MCF 10A (cell line): ENCODE measurements at places on chromosomes 12 and 14. TPM values are rescaled to one million over a fixed set of nuclear protein-coding genes. Genes with fewer than 3 reads are reported as not detected.
A peak's percentile ranks its signal among the peaks of the same experiment; 100 is the strongest.

DNA sequence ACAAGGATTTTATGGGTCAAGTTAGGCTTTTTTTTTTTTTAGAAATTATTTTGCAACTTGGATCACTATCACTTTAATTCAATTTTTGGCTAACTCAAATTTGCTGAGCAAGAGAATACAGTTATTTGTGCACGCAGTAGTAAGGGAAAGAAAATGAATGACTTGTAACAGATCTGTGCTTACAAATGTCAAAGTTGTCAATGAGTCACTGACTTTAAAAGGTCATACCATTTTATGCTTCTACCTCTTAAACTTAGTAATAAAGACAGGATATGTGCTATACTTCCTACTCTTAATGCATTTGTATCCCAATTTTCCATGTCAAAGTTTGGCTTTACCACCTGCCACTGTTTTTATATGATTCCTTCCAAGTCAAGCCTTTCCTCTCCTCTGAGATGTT, 131.1 kb upstream of the FBXO33 start:
- no peak overlapping the region for H3K27ac ChIP-seq
- H3K4me1 ChIP-seq, result no peaks in the 10 kb centered on the region
- H3K27me3 ChIP-seq, result peaks cover 9% of the 10 kb centered on the region

GRCh38 chr12:51419425-51420193, 5.0 kb upstream of the SLC4A8 start:
- H3K4me1 ChIP-seq, result no peaks in the 10 kb centered on the region
- no peak overlapping the region for H3K27ac ChIP-seq
- no peaks in the 10 kb centered on the region for H3K27me3 ChIP-seq
- H3K4me3 ChIP-seq, result no peak overlapping the region
- no peaks in the 10 kb centered on the region for H3K36me3 ChIP-seq

GRCh38 chr12:54601841-54602240, 13.4 kb upstream of the PPP1R1A start:
- H3K36me3 ChIP-seq, result no peaks in the 10 kb centered on the region
- no peak overlapping the region for H3K4me3 ChIP-seq
- peaks cover 7% of the 10 kb centered on the region for H3K4me1 ChIP-seq
- H3K27ac ChIP-seq, result no peak overlapping the region
- H3K27me3 ChIP-seq, result peaks cover 32% of the 10 kb centered on the region

DNA sequence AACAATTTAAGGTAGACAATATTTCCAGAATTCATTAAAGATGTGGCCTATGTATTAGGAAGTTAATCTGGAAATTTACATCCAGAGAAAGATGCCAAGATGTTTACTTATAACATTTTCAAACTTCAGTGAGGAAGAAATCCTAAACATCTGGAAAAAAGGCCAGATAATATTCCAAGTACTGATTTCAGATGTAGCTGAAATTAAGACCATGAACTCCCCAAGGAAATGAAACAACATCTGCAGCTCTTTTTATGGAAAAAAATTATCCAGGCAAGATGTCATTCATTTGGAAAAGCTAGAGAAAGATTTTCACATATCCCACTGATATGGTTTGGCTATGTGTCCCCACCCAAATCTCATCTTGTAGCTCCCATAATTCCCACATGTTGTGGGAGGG, 35.0 kb downstream of the GNG2 start:
- no peaks in the 10 kb centered on the region for H3K4me1 ChIP-seq

DNA sequence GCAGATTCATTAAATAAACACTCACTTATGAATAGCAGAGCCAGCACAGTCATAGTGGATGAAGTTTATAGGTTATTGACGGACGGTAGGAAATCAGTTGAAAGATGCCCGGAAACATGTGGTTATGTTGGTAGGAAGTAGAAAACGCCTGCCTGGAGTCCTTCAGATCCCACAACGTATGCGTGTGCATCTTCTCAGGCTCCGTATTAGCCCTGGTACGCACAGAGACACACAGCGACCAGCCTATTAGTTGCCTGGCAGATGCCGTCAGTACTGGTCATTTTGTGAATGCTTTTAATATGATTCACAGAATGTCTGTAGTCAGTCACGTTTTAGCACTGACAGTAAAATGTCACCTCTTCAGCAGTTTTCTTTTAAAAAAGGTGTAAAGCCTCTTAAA, 196.4 kb downstream of the RGS6 start:
- no peak for DNase-seq
- H3K36me3 ChIP-seq, result no peaks in the 10 kb centered on the region

DNA sequence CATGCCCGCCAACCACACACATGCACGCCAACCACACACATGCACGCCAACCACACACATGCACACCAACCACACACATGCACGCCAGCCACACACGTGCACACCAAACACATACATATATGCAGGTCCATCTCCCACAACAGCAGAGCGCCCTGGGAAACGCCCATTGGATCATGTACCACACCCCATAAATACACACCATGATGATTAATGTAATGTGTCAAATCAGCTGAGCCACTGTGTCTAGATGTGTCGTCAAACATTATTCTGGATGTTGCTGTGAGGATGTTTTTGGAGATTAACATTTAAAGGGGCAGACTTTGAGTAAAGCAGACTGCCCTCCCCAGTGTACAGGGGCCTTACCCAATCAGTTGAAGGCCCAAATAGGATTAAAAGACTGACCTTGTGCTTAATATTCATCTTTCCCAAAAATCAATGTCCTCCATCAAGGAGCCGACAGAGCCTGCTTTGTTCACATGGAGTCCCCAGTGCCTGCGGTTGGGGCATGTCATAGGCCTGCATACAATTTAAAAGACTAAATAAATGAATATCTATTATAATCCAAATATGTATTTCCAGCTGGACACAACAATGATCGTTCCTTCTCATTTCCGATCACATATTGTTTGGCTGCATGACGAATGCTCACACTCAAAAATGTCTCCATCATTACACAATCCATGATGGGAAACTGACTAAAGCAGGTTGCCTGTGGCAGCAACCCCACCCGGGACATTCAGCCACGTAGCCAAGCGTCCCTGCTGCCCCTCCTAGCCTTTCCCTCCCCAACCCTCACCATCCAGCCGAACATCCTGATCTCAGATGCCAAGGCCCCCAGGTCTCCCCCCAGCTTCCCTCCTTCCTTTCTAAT, 23.2 kb upstream of the BDKRB2 start:
- H3K4me1 ChIP-seq, result peaks cover 18% of the 10 kb centered on the region
- no peak overlapping the region for H3K27ac ChIP-seq
- no peak overlapping the region for H3K4me3 ChIP-seq
- H3K27me3 ChIP-seq, result peaks cover 6% of the 10 kb centered on the region
- no peaks in the 10 kb centered on the region for H3K36me3 ChIP-seq

- H3K4me1 ChIP-seq, result peaks cover 11% of the 10 kb centered on the region
- no peak for DNase-seq
- H3K27me3 ChIP-seq, result no peaks in the 10 kb centered on the region
- no peak overlapping the region for H3K27ac ChIP-seq
- peak overlapping the region; percentile 21 for H3K4me3 ChIP-seq
- no peaks in the 10 kb centered on the region for H3K36me3 ChIP-seq
Measured at GRCh38 chr12:124564232-124564958, 3.0 kb downstream of the NCOR2 start.

DNA sequence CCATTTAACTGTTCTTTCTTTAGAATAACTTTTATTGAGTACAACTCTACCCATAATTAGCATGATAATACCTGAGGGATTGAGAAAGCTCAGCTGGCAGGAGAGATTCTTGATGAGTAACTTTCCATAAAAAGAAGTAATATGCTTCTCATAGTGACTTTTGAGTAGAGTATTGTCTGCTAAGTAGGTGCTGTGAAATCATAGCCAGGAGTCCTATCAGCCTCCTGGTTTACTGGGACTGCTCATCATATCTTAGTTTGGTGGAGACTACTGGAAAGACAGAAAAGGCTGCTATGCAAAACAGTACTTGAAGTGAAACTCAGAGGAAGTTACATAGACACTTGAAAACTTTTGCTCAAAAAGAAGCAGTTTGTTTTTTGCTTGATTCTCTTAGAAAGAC, 113.3 kb upstream of the ATP2B1 start:
- no peak for DNase-seq
- no peaks in the 10 kb centered on the region for H3K36me3 ChIP-seq
- H3K4me3 ChIP-seq, result no peak overlapping the region
- H3K4me1 ChIP-seq, result peaks cover 12% of the 10 kb centered on the region
- no peak overlapping the region for H3K27ac ChIP-seq

DNA sequence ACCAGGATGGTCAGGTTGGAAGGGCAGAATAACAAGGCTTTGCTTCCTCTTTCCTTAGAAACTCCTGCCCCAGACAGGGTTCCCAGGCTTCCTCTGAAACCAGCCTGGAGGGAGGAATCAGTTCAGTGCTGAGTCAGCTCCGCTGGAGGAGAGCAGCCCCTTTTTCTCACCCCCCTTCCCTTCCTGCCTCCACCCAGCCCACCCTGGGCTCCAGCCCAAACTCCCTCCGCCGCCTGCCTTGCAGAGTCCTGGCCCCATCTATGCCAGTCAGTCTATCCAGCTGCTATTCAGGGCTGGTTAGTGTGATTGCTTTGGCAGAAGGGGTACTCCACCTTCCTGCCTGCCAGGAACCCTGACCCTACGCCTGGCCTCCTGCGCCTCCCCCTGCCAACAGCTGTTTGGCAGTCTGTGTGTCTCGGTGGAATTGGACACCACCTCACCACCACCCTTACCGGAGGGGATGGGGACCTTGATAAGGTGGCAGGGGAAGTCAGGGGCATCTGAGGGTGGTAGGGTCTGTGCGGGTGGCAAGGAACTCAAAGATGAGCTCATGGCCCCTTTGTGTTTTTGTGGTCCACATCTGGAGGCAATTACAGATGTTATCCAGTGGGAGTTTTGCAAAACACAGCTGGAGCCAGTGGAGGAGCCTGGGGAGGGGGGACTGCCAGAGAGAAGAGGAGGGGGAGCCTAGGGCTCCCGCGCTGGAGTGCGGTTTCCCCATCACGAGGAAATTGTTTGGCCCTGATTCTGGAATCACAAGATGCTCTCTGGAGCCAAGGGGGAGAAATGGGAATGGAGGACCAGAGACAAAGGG, 12.2 kb downstream of the MMP14 start:
- peaks cover 36% of the 10 kb centered on the region for H3K36me3 ChIP-seq
- H3K27ac ChIP-seq, result peak overlapping the region; percentile 20
- H3K4me3 ChIP-seq, result no peak overlapping the region
- no peak for DNase-seq

- no peaks in the 10 kb centered on the region for H3K36me3 ChIP-seq
- no peak overlapping the region for H3K4me3 ChIP-seq
- DNase-seq, result no peak
- H3K4me1 ChIP-seq, result no peaks in the 10 kb centered on the region
- H3K27ac ChIP-seq, result no peak overlapping the region
Measured at GRCh38 chr12:24741216-24741615, 207.7 kb downstream of the BCAT1 start.

DNA sequence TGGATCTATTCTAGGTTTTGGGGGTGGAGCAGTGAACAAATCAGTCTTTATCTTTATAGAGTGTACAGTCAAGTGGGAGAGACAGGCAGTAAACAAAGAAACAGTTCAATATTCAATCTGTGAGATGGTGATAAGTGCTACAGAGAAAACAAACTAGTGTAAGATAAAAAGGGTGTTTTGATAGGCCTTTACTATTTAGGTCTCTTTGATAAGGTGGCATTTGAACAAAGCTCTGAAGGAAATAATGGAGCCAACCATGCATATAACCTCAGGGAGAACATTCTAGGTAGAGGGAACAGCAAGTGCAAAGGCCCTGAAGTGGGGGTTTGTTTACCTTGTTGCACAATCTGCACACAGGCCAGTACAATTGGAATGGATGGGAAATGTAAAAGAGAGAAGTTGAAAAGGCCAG, 47.3 kb downstream of the PTPN11 start:
- no peaks in the 10 kb centered on the region for H3K27me3 ChIP-seq
- peaks cover under 1% of the 10 kb centered on the region for H3K4me1 ChIP-seq
- H3K4me3 ChIP-seq, result no peak overlapping the region
- H3K27ac ChIP-seq, result no peak overlapping the region
- H3K36me3 ChIP-seq, result peaks cover 45% of the 10 kb centered on the region

GRCh38 chr12:96206936-96207662, 12.9 kb downstream of the ELK3 start:
- H3K36me3 ChIP-seq, result peaks cover 51% of the 10 kb centered on the region
- peaks cover 27% of the 10 kb centered on the region for H3K4me1 ChIP-seq
- no peak overlapping the region for H3K27ac ChIP-seq
- DNase-seq, result no peak

DNA sequence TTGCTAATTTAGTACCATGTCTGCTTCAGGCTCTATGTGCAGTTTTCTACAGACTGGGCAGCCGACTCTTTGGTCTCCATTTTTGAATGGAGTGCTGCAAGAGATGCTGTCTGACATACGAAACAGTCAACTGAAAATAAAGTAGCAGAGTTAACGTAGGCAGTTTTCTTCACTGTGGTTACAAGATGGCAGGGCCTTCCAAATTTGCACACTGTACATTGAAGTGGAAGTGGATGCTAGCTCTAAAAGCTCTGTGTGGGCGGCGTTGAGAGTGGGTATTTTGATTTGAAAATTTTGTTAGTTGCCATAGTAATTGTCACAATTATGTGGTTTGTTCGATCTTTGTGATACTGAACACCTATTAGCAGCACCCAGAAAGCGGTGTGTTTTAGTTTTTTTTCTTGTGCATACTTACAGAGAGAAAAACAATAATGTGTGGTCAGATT, 154.9 kb upstream of the ATP2B1 start:
- no peak for DNase-seq
- no peaks in the 10 kb centered on the region for H3K4me1 ChIP-seq
- H3K4me3 ChIP-seq, result no peak overlapping the region
- no peaks in the 10 kb centered on the region for H3K27me3 ChIP-seq

- no peaks in the 10 kb centered on the region for H3K4me1 ChIP-seq
- H3K36me3 ChIP-seq, result no peaks in the 10 kb centered on the region
- no peak overlapping the region for H3K27ac ChIP-seq
- no peak for DNase-seq
- H3K27me3 ChIP-seq, result no peaks in the 10 kb centered on the region
Measured at GRCh38 chr12:97797473-97797872, 334.9 kb downstream of the RMST start.

GRCh38 chr14:101318271-101318670, 243.0 kb upstream of the DIO3 start:
- H3K4me3 ChIP-seq, result no peak overlapping the region
- no peaks in the 10 kb centered on the region for H3K27me3 ChIP-seq
- no peak for DNase-seq

MUCL1 gene
- total RNA-seq, result not detected in 2 replicates

FOXA1 gene
- 8.6 and 11.2 TPM in 2 replicates for total RNA-seq

KLRC3 gene
- total RNA-seq, result 0.81 and 2.3 TPM in 2 replicates

RIN3 gene
- 14.2 and 19.3 TPM in 2 replicates for total RNA-seq

DRAM1 gene
- 8.7 and 10.1 TPM in 2 replicates for total RNA-seq

MDM2 gene
- total RNA-seq, result 353 and 383 TPM in 2 replicates

KSR2 gene
- total RNA-seq, result 0.02 TPM in 1 of 2 replicates, not detected in the other

CCDC196 gene
- total RNA-seq, result not detected in 2 replicates

FGD4 gene
- total RNA-seq, result 32.5 and 34.7 TPM in 2 replicates
